ENCODE measurements at places on chromosomes 16 and 17.

DNA sequence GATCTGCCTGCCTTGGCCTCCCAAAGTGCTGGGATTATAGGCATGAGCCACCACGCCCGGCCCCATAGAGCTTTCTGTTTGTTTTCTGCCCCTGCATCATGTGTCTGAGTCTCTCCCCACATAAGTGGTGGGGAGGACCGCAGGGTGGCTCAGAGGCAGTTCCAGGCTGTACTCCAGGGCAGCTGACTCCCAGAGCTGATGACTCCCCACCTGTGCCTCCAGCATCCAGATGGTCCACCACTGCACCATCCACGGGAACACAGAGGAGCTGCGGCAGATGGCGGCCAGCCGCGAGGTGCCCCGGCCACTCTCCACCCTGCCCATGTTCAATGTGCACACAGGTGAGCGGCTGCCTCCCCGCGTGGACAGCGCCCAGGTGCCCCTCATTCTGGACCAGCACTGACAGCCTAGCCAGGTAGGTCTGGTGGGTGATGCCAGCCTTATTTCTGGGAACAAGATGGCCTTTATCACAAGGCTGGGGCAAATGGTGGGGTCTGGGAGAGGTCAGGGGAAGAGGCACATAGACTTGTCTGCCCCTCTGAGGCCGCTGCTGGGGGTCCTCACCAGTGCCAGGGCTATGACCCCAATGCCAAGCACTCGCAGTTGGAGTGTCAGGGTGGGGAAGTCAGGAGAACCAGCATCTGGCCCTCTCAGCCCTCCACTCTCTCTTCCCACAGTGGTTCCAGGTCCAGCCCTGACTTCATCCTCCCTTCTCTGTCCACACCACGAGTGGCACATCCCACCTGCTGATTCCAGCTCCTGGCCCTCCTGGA is 9.4 kb downstream of the SGCA start:
- no peak overlapping the region for H3K4me3 ChIP-seq
- no peak overlapping the region for H3K27ac ChIP-seq
- peaks cover 16% of the 10 kb centered on the region for H3K4me1 ChIP-seq
- DNase-seq, result no peak

DNA sequence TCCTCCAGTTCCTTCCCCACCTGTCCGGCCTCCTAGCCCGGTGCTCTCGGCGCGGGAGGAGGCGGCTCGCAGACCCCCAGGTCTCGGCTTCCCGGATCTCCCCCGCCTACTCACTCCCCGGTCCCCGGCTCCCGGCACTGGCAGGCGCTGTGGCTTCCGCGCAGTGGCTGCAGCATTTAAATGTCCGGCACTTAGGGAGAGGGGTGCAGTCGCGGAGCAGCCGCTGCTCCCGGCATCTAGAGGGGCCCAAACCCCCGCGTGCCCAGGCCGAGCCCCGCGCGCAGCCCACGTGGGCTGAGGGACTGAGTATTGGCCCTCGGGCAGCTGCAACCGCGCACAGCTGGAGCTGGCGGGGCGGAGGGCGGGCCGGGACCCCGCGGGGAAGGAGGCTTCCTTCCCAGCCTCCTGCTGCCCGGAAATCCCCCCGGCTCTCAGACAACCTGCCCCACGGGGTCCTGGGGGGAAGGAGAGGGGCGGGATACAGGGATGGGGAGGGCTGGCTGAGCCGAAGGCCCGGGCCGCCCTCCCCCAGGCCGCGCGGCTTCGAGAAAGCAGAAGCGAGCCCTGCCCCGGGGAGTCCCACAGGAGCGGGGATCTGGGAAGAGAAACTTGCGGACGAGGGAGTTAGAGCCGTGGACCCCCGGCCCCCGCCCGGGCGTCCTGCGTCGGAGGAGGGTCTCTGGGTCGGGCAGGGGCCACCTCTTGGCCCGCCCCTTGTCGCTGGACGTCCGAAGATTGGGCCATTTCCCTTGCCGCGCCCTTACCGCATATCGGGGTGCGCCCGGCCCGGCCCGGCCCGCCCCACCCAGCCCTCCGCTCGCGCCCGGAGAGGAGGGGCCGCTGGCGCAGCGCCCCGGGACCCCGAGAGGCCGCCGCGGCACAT is at the start of gene MMP25:
Gene MMP25 (plus strand): TSS at position 804 of the 883 bp plus-strand sequence. CDS start 357 bp downstream, outside the sequence.
- peaks cover 23% of the 10 kb centered on the region for H3K36me3 ChIP-seq
- H3K4me1 ChIP-seq, result peaks cover 29% of the 10 kb centered on the region

DNA sequence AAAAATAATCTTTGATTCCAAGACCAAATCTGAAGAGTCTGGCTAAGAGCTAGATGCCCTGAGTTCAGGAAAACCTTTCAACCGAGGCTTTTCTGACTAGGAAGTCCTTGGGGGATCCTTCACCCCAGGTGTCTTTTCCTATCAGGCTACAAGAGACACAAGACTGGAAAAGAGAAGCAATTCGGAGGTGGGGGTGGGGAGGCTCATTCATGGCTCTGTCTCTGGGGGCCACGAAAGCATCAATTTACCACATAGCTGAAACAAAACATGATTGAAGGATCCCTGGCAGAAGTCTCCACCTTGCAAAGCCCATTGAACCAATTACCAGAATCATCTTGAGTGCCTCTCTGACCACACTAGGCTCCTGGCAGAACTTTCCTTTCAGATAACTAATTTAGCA is 239.8 kb upstream of the SALL1 start:
- no peaks in the 10 kb centered on the region for H3K36me3 ChIP-seq
- no peak overlapping the region for H3K27ac ChIP-seq
- DNase-seq, result no peak
- H3K4me3 ChIP-seq, result no peak overlapping the region

DNA sequence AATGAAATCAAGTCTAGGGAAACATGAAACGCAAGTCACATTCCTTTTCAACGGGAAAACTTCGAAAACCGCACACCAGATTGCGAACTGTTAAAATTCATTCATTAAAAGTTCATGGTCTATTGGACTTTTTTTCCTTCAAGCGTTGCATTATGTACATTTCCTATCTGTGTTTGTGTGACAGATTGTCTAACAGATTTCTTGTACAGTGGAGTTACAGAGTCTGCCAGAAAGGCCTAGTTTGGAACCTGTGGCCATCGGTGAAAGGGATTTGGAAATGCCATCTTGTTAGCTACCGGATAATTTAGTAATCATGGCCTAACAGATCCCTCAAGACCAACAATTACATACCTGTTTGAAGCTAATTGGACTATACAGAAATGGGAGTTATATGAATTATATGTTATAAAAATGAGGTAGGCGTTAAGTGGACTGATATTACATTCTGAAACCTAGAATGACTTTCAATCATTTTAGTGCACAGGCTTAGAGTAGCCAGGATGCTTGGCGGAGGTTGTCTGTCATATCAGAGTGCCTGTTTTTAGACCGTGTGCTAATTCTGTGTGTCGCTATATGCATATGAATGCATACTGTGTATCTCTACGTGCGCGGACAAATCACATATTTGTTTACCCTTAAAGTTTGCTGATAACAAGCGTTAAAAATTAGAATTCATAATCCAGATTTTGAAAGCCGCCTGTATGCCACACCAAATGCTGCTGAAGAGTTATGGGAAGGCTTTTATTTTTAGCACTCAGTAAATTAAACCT is 885.4 kb upstream of the RBFOX1 start:
- H3K36me3 ChIP-seq, result no peaks in the 10 kb centered on the region
- no peak overlapping the region for H3K4me3 ChIP-seq
- H3K27ac ChIP-seq, result no peak overlapping the region
- no peaks in the 10 kb centered on the region for H3K4me1 ChIP-seq
- no peak for DNase-seq

GRCh38 chr16:60204181-60204580 is 1470.1 kb upstream of the GOT2 start:
- H3K4me3 ChIP-seq, result no peak overlapping the region
- no peaks in the 10 kb centered on the region for H3K36me3 ChIP-seq
- H3K27ac ChIP-seq, result no peak overlapping the region
- no peaks in the 10 kb centered on the region for H3K4me1 ChIP-seq
- DNase-seq, result no peak

DNA sequence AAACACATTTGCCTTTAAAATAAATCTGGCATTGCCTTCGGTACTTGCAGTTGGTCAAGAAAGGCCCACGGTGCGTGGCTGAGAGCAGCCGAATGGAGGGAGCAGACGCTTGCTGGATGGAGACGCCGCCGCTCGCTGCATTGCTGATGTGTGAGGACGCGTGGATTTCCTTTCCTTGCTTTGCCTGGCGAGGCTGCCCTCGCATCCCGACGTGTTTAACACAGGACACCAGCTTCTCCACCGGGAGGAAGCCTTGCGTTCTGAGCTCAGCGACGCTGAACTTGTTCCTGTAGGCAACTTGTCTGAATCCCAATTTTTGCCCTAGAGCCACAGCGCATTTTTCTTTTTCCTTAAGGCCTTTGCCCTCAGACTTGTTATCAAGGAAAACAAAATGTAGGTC is 45.8 kb downstream of the COX4I1 start:
- DNase-seq, result no peak
- peaks cover 9% of the 10 kb centered on the region for H3K27me3 ChIP-seq
- H3K36me3 ChIP-seq, result no peaks in the 10 kb centered on the region
- H3K4me3 ChIP-seq, result no peak overlapping the region
- no peak overlapping the region for H3K27ac ChIP-seq

DNA sequence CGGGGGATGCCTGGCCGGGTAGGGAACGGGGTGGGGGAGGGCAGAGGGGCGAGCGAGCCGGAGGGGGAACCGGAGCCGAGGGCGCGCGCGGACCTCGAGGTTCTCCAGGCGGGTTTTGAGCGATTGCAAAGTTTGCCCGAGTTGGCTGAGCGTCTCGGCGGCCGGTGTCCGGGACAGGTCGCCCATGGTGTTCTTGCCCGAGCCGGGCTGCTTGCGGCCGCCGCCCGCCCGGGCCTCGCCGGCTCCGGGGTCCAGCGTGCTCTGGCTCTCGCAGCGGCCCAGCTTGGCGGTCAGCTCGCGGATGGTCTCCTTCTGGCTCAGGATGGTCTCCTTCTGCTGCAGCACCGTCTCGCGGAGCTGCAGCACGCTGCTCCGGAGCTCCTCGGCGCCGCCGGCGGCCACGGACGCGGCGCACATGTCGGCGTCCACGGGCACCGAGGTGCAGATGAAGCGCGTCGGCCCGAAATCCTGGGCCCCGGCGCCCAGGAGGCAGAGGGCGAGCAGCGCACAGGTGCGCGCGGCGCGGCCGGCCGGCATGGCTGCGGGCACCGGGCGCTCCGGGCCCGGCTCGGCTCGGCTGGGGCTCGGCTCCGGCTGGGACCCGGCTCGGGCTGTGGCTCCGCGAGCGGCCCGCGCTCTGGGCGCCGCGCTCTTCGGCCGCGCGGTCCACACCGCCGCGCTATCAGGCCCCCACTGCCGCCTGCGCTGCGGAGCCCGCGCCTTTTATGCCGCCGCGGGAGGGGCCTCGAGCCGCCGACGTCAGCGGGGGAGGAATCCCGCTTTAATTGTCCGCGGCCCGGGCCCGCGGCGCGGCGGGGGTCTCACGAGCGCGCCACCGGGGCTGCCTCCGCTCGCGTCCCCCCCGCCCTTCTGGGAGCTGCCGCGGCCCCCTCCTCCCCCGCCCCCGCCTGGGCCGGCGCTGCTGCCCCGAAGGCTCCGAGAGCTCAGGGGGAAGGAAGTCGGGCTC is at the start of gene NPTX1:
Gene NPTX1 (minus strand): TSS at position 698 of the 967 bp plus-strand sequence. CDS start 161 bp downstream, at position 537.
- H3K36me3 ChIP-seq, result no peaks in the 10 kb centered on the region
- no peak within 1 kb of the TSS for H3K27ac ChIP-seq
- no peak for DNase-seq

DNA sequence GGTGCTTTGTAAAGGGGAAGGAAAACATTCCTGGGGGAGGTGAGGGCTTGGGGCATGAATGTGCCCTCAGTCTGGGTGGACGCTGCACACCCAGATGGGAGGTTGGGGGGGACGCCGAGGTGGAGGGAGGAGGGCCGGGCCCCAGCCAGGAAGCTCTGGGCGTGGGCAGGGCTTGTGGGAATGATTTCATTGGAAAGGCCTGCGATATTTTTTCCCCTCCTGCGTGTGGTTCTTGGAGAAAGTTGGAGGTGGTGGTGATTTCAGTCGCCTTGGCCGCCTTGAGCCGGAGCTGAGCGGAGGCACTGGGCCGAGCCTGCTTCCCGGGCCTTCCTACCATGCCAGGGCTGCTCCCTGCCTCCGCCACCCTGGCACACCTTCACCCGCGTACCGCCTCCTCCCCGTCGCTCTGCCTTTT is 26.4 kb upstream of the CLEC18A start:
- H3K4me3 ChIP-seq, result no peak overlapping the region
- peaks cover 3% of the 10 kb centered on the region for H3K36me3 ChIP-seq
- no peak for DNase-seq

- H3K36me3 ChIP-seq, result peaks cover 49% of the 10 kb centered on the region
- no peak for DNase-seq
- H3K27ac ChIP-seq, result no peak overlapping the region
- peaks cover 23% of the 10 kb centered on the region for H3K4me1 ChIP-seq
- H3K4me3 ChIP-seq, result no peak overlapping the region
Measured at GRCh38 chr17:67138392-67138791, 94.0 kb downstream of the CACNG1 start.

GRCh38 chr17:66135896-66136295 is 56.0 kb downstream of the CEP112 start:
- H3K4me1 ChIP-seq, result peaks cover 6% of the 10 kb centered on the region
- H3K36me3 ChIP-seq, result no peaks in the 10 kb centered on the region
- H3K27ac ChIP-seq, result no peak overlapping the region

DNA sequence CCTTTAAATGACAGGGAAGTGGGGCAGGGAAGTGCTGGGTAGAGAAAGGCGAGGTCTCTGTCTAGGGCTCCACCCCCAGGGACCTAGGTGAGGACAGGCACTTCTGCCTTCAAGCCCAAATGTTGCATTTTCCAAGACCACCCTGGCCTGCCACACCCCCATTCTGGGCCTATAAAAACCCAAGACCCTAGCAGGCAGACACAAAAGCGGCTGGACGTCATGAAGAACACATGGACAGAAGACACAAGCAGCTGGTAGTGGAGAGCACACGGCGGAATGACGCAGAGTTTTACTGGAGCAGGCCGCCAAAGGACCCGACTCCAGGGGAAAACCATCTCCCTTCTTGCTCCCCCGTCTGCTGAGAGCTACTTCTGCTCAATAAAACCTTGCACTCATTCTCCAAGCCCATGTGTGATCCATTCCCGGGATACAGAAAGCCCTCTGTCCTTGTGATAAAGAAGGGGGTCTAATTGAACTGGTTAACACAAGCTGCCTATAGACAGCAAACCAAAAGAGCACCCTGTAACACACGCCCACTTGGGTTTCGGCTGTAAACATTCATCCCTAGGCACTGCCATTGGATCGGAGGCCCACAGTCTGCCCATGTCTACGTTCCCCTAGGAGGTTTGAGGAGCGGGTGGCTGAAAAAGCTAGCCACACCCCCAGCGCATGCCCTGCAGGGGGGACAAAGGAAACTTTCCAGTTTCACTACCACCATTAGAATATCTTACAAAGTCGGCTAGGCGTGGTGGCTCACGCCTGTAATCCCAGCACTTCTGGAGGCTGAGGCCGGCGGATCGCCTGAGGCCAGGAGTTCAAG is 622.2 kb upstream of the SALL1 start:
- no peak for DNase-seq
- H3K4me3 ChIP-seq, result no peak overlapping the region
- H3K36me3 ChIP-seq, result no peaks in the 10 kb centered on the region
- H3K27me3 ChIP-seq, result no peaks in the 10 kb centered on the region
- H3K27ac ChIP-seq, result no peak overlapping the region

GRCh38 chr16:30700491-30700890 is 1.5 kb downstream of the SRCAP start:
- H3K27me3 ChIP-seq, result no peaks in the 10 kb centered on the region
- H3K4me3 ChIP-seq, result peak overlapping the region; percentile 99
- peaks cover 42% of the 10 kb centered on the region for H3K36me3 ChIP-seq

- no peaks in the 10 kb centered on the region for H3K27me3 ChIP-seq
- DNase-seq, result peak; percentile 35
- no peak overlapping the region for H3K4me3 ChIP-seq
- H3K27ac ChIP-seq, result no peak overlapping the region
Measured at GRCh38 chr17:41864498-41864835, 756 bp downstream of the KLHL11 start.

Measured in T-helper 2 cell treated with Interferon-gamma antibody and Interleukin-4, amounts not matched to agents 5 μg/mL and 100 μg/mL, for 36 hours (primary cell).